ENCODE measurements at places on chromosomes 11 and 22. TPM values are rescaled to one million over a fixed set of nuclear protein-coding genes. Genes with fewer than 3 reads are reported as not detected.

Gene FOLR2
- total RNA-seq, result not detected

Gene CHADL
- 1.1 TPM for total RNA-seq

Gene KRTAP5-11
- not detected for total RNA-seq

Gene GTSE1
- total RNA-seq, result 6.1 TPM

Gene ANO5
- not detected for total RNA-seq

- no peaks in the 10 kb centered on the region for H3K36me3 ChIP-seq
- peak; percentile 43 for DNase-seq
- H3K4me1 ChIP-seq, result peaks cover 42% of the 10 kb centered on the region
- no peak overlapping the region for H3K4me3 ChIP-seq
These were observed 7.3 kb downstream of the ADORA2A start for GRCh38 chr22:24434471-24435322.

- H3K27me3 ChIP-seq, result no peaks in the 10 kb centered on the region
- H3K27ac ChIP-seq, result no peak overlapping the region
- H3K4me1 ChIP-seq, result no peaks in the 10 kb centered on the region
These were observed 574.8 kb downstream of the JRKL start for GRCh38 chr11:96964661-96965060.

- no peaks in the 10 kb centered on the region for H3K27me3 ChIP-seq
- DNase-seq, result no peak
- peaks cover 62% of the 10 kb centered on the region for H3K36me3 ChIP-seq
- peaks cover 22% of the 10 kb centered on the region for H3K4me1 ChIP-seq
- no peak overlapping the region for H3K27ac ChIP-seq
These were observed 4.5 kb upstream of the TMEM223 start for GRCh38 chr11:62796281-62796680.

DNA sequence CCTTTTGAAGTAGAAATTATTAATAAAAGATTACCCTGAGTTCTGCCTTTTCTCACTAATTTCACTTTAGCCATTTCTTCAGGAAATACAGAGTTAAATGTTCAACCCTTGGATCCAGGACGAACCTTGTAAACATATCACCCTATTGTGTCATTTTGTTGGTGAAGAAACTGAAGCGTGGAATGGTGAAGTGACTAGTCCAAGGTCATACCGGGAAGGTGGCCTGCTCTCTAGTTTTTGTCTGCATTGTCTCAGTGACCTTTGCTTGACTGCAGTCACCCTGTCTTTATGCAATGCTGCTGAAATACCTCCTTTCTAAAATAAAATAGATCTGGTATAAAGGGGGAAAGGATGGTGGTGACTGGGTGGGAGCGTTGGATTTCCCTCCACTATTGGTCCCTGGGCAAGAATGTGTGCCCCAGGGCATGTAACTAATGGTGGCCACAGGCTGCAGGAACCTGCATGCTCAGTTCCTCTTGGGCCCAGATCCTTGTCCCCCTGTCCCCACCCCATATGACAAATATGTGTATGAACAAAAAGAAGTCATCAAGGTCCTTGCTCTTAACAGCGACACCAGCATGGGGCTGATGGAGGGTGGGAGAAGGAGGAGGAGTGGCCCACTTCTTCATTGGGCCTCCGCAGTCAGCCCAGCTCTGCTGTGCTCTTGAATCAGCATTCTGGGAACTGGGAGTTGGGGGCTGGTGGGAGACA is 977 bp upstream of the SORL1-AS1 start:
- H3K27ac ChIP-seq, result no peak overlapping the region
- no peaks in the 10 kb centered on the region for H3K4me1 ChIP-seq
- no peak for DNase-seq
- H3K27me3 ChIP-seq, result peaks cover 50% of the 10 kb centered on the region

- no peaks in the 10 kb centered on the region for H3K4me1 ChIP-seq
- H3K4me3 ChIP-seq, result no peak overlapping the region
- no peaks in the 10 kb centered on the region for H3K27me3 ChIP-seq
- no peak for DNase-seq
These were observed 844.5 kb upstream of the RAG2 start for GRCh38 chr11:37442576-37442975.

GRCh38 chr11:554428-555226 is 5.9 kb downstream of the LMNTD2 start:
- peak; percentile 63 for DNase-seq
- H3K4me1 ChIP-seq, result no peaks in the 10 kb centered on the region
- H3K4me3 ChIP-seq, result no peak overlapping the region
- H3K27ac ChIP-seq, result no peak overlapping the region
- no peaks in the 10 kb centered on the region for H3K36me3 ChIP-seq

DNA sequence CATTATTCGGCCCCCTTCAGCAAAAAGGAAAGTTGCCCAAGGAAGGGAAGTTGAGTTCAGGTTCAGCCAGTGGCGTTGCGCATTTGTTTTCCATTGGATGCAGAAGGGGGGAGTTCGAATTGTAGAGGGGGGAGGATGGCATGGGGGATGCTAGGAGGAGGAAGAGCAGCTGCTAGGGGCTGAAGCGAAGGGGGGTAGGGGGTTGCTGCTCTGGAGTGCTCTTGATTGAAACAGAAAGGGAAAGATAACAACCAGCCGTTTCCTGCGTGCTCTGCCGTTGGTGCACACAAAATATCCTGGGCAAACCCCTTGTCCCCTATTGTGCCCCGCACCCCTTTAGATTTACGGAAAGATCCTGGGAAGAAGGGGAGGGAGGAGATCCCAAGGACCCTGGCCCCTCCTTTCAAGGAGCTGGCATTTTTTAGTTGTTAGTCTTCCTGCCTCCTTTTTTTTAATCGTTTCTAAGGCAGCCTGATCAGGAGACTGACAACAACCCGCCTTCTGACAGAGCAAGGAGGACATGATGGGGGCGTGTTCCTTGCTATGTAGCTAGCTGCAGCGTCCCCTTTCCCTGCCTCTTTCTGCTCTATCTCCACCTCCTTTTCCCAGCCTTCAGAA is 2.1 kb downstream of the KMT2A start:
- peaks cover 42% of the 10 kb centered on the region for H3K4me1 ChIP-seq
- H3K4me3 ChIP-seq, result peak overlapping the region; percentile 77
- peak overlapping the region; percentile 76 for H3K27ac ChIP-seq
- no peaks in the 10 kb centered on the region for H3K36me3 ChIP-seq

- no peak overlapping the region for H3K27ac ChIP-seq
- no peaks in the 10 kb centered on the region for H3K4me1 ChIP-seq
- H3K4me3 ChIP-seq, result no peak overlapping the region
These were observed 194.4 kb upstream of the PGR start for GRCh38 chr11:101323997-101324396.

DNA sequence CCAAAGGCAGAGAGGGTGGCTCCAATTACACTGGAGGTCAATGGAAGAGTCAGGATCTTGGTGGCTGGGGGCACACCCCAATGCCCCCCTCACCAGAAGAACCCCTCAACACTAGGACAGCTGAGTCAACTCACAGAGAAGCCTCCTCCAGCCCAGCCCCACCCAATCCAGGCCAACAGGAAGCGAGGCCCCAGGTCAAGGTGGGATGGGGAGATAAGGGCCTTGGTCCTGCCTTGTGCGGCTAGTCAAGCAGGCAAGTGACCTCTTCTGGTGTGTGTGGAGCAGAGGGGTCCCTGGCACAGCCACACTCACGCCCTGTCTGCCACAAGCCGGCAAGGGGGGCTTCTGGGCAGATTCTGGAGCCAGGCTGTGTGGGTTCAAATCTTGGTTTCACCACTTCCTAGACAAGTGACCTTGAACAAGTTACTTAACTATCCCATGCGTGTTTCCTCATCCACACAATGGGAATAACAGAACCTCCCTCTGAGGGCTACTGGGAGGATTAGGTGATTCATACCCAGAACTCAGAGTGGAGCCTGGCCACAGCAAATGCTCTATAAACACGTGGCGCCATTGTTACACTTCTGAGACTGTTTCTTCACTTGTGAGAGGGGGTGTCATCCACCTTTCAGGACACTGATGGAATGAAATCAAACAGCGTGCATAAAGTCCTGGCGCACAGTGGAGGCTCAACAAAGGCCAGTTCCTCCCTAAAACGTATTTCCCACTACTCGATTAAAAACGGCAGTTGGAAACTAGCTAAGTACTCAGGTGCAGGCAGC is 3.2 kb downstream of the TTLL12 start:
- H3K4me1 ChIP-seq, result peaks cover 4% of the 10 kb centered on the region
- no peaks in the 10 kb centered on the region for H3K27me3 ChIP-seq
- no peak overlapping the region for H3K4me3 ChIP-seq
- H3K36me3 ChIP-seq, result no peaks in the 10 kb centered on the region
- H3K27ac ChIP-seq, result no peak overlapping the region
- peak; percentile 44 for DNase-seq

DNA sequence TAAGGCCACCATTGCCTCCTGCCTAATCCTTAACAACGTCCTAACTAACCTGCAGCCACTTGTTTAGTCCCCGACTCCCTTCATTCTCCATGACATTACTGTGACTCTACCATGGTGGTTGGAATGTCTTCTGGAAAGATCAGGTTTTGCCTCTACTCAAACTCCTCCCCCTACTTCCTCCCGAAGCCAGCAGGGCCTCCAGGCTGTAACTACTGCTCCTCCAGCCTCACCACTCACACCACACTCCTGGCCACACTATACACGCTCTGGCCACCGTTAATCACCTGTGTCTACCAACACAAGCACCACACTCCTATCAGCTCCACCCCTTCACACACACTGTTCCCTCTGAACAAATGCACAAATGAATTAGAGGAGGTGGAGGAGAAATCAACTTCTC is 69.2 kb downstream of the PACSIN2 start:
- no peak for DNase-seq
- no peaks in the 10 kb centered on the region for H3K27me3 ChIP-seq
- H3K36me3 ChIP-seq, result 0 out of 2 replicates have a peak, but pooled peaks cover 4% of the 10 kb centered on the region

DNA sequence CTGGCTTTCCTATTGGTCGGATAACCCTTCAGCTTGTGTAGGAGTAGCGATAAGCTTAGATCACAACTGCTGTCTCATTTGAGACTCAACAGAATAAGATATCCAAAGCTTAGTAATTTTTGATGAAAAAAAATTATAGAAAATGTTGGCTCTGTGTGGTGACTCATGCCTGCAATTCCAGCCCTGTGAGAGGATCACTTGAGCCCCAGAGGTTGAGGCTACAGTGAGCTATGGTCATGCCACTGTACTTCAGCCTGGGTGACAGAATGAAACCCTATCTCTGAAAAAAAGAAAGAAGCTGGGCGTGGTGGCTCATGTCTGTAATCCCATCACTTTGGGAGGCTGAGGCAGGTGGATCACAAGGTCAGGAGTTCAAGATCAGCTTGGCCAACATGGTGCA is 55.6 kb upstream of the RRM1 start:
- peaks cover 2% of the 10 kb centered on the region for H3K4me1 ChIP-seq
- no peak overlapping the region for H3K4me3 ChIP-seq
- peak; percentile 54 for DNase-seq
- H3K27me3 ChIP-seq, result no peaks in the 10 kb centered on the region
- no peaks in the 10 kb centered on the region for H3K36me3 ChIP-seq

DNA sequence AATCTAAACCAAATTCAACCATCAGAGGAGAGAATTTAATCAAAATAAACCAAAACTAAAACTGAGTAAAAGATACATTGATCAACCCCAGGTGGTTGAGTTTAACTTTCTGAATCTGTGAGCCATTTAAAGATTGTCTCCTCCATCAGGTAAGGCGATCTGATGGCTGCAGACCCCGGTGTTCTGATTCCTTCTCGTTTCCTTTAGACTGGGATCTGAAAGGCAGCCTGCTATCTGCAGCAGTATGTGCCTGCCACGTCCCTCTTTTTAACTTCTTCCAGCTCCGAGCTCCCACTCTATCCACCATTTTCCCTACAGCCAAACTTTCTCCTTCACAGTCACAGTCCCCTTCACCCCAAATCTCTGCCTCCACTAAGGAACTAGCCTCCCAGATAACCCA is 66.1 kb upstream of the ARHGAP32 start:
- H3K27ac ChIP-seq, result no peak overlapping the region
- no peaks in the 10 kb centered on the region for H3K27me3 ChIP-seq

DNA sequence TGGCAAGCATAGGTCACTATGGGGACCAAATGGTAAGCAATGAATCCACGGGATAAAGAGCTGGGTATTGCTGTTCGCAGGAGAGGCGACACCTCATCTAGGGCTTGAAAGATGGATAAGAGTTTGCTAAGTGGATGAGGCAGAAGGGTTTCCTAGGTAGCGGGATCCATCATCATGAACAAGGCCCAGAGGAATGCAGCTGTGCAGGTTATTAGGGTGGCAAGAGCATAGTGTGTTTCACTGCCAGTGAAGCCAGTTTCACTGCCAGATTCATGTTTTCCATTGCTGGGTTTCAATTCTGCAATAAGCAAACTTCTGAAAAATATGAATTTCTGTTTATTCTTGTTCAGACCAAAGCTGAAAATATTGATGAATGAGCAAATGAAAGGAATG is 27.2 kb downstream of the WEE1 start:
- peak; percentile 48 for DNase-seq
- H3K36me3 ChIP-seq, result no peaks in the 10 kb centered on the region
- no peak overlapping the region for H3K27ac ChIP-seq
- no peaks in the 10 kb centered on the region for H3K27me3 ChIP-seq
- H3K4me1 ChIP-seq, result 0 out of 2 replicates have a peak, but pooled peaks cover 3% of the 10 kb centered on the region
- no peak overlapping the region for H3K4me3 ChIP-seq

DNA sequence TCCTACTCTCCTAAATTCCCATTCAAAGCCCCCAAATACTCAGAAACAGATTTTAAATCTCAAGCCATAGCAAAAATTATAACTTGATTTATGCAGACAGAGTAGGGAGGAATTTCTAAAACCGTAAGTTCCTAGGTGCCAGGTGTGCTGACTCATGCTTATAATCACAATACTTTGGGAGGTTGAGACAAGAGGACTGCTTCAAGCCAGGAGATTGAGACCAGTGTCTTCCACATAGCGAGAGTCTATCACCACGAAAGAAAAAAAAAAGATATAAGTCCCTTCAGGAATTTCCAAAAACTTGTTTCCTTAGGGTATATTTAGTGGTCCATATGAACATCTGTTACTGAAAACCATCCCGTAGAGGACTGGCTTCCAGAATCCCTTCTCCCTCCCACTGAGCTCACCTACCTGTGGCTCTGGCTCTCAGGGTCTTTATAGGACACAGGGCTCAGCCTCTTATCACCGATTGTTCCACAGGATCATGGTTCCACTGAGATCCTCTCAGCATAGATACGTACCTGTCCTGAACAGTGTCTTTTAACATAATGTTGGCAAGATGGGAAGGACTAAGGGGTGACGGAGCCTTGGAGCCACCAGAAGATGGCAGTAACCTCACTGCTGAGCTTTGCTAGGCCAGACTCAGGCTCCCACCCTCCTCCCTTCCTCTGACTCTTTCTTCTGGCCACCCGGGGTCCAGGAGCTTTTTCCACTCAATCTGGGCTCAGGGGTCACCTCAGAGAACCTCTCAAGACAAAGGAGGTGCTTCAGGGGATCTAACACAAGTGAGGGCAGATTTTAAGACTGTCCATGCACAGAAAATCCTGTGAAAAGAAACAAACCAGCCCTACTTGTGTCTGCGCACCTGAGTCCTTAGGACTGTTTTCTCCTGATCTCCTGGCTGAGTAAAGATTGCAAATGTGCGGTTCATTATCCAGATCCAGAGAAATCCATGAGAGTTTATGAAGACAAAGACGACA is 117.5 kb upstream of the TOP3B start:
- no peaks in the 10 kb centered on the region for H3K4me1 ChIP-seq
- H3K36me3 ChIP-seq, result no peaks in the 10 kb centered on the region
